ENCODE measurements at places on chromosomes 12 and 14. TPM values are rescaled to one million over a fixed set of nuclear protein-coding genes. Genes with fewer than 3 reads are reported as not detected.
A peak's percentile ranks its signal among the peaks of the same experiment; 100 is the strongest.

- no peaks in the 10 kb centered on the region for H3K4me1 ChIP-seq
- H3K4me3 ChIP-seq, result no peak overlapping the region
- no peaks in the 10 kb centered on the region for H3K36me3 ChIP-seq
- DNase-seq, result no peak
Observed at GRCh38 chr12:127893895-127894609, 372.9 kb upstream of the TMEM132C start.

DNA sequence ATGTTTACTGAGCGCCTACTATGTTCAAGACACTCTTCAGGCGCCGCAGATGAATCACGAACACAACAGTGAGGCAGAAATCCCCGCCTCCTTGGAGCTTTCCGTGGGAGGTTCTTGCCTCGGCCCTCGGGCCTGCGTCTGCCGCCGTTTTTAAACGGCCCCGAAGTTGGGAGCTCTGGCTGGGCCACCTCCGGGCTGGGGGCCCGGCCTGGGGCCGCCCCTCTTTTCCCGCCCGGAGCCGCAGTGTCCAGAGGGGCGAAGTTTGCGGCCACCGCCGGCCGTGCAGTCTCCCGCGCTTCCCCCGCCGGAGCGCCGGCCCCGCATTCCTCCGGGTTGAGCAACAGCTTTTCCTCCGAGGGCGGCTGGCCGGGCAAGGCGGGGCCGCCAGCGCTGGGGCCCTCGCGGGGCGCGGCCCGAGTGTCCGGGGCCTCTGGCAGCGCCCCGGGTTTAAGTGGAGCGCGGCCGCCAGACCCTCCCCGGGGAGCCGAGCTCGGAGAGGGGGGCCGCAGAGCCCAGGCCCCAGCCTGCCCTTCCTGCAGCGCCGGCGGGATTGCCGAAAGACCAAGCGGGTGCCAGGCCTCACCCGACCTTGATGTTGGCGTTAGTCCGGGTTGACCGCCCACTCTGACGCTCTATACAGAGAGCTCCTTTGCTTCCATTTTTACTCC lies 18.7 kb upstream of the CTDSP2 start:
- peak overlapping the region; percentile 40 for H3K4me3 ChIP-seq
- peak overlapping the region; percentile 97 for H3K27ac ChIP-seq
- H3K4me1 ChIP-seq, result peaks cover 31% of the 10 kb centered on the region
- DNase-seq, result peak; percentile 100
- H3K27me3 ChIP-seq, result no peaks in the 10 kb centered on the region

GRCh38 chr12:118299791-118300460 lies 72.8 kb downstream of the TAOK3 start:
- H3K27ac ChIP-seq, result no peak overlapping the region
- no peaks in the 10 kb centered on the region for H3K27me3 ChIP-seq
- DNase-seq, result no peak
- no peaks in the 10 kb centered on the region for H3K36me3 ChIP-seq

DNA sequence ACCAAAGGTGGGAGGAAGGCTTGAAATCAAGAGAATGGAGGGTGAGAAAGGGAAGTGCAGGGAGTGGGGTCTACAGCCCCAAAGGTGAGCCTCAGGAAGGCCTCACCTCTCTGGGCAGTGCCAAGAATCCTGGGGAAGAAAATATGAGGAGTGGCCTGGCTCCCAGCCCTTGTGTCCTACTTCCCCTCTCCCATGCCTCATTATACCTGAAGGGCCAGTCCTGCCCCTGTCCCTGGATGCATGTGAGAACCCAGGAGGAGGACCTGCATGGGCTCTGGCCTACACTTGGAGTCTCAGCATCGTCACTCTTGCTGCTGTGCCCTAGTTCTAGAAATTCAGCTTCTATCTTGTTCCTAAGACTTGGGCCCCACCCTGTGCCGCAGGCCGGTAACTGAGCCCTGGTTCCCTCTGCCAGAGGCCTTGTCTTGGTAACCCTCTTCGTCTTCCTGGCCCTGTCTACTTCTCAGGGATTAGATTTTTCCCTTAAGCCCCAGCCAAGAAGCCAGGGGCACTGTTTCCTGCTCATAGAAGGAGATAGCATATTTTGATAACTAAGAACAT lies 10.9 kb upstream of the MYH7 start:
- no peak overlapping the region for H3K27ac ChIP-seq
- H3K4me3 ChIP-seq, result no peak overlapping the region
- H3K4me1 ChIP-seq, result no peaks in the 10 kb centered on the region
- DNase-seq, result no peak

Gene FGF23
- total RNA-seq, result not detected

Gene PRICKLE1
- total RNA-seq, result 3.3 TPM

Measured in SJSA1 (cell line).